ENCODE measurements at places on chromosomes 1 and 21.
A peak's percentile ranks its signal among the peaks of the same experiment; 100 is the strongest.

DNA sequence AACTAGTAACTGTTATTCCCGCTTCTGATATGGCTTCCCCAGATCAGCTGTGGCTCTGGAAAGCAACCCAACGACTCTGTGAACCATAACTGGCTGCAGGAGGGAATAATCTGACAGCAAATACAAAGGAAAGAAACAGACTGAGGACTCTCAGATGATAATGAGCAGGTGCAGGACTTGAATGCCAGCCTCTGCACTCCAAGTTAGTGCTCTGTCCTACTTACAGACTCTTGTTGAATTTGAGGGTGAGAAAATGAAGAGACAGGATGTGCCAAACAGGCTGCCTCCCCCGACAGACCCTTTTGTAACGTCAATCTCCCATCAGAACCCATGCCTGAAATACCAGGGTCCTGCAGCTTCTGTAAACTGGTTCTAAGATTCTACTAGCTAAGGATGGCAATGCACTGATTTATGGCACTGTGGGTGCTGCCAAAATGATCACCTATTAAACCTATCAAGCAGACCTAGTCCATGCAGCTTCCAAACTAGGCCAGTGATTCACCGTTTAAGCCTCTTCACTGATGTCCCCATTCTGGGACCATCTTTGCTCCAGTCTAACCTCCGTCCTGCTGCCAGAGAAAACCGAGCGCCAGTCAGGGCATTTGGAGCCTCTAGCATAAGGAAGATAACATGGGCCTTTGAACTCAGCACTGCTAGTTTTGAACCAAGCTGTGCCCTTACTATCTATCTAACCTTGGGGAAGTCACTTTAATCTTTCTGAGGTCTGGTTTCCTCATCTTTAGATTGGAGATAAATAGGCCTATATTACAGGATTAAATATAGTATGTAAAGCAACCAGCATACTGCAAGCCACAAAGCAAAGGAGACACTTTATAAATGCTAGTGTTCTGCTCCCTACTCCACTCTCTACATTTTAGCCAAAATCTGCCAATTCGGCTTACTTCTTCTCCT is 4.8 kb downstream of the MKNK1 start:
- no peak for DNase-seq

- no peak for DNase-seq
Measured at GRCh38 chr21:35002879-35003722, 46.0 kb downstream of the RUNX1 start.

DNA sequence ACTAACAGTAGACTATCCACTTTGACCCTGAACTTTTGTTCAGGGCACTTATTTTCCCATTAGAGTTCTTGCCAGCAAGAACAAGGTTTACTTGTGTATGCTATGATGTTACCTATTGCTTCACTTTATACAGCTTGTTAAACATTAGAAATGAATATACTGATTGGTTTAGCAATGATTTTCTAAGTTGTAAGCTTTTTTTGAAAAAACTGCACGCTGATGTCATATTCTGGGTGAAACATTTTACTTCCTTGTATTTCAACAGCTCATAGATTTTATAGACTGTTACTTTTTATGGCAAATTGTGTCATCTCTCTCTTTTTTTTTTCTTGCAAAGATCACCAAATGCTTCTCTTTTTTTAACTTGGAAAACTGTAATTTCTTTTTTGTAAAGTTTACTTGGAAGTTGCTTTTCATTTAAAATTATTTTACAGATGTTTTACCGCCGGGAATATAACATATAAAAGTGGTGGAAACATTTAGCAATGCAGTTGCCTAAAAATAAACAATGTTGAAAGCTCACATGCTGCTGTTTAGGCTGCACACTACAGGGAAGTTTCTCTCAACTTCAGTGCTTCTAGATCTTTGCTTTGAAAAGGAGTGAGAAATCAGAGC is 215.3 kb upstream of the NFIA start:
- no peak for DNase-seq

GRCh38 chr1:115184951-115185331 is 95.6 kb upstream of the TSPAN2 start:
- no peak for DNase-seq

- DNase-seq: no peak
Measured at GRCh38 chr1:94708811-94709210, 111.3 kb upstream of the SLC44A3 start.

- DNase-seq: no peak
Measured at GRCh38 chr1:3654549-3655281, 2.4 kb downstream of the TP73 start.

- DNase-seq: no peak
Measured at GRCh38 chr1:61490924-61491323, 234.0 kb downstream of the TM2D1 start.

- no peak for DNase-seq
Measured at GRCh38 chr1:170225781-170226530, 80.2 kb downstream of the NTMT2 start.

DNA sequence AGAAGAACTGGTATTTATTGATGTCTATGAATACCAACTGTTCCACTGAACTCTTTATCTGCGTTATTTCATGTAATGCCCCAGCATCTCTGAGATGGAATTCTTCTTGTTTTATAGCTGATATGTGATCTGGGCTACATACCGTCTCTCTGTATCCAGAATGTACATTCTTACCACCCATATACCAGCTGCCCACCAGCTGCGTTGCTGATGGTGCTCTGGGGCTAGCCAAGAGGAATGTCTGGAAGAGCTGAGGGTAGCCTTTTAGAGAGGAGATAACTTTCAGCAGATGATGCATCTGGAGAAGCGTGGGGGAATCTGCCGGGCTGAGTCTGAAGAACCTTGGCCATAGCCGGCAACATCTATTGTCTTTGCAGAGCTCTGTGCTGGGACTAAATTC is 137.5 kb downstream of the RYR2 start:
- no peak for DNase-seq

- DNase-seq: no peak
Measured at GRCh38 chr21:42314616-42315295, 453 bp downstream of the TFF3 start.

- no peak for DNase-seq
Measured at GRCh38 chr1:60950224-60951063, 131.9 kb upstream of the NFIA start.

GRCh38 chr21:46154155-46154954 is 1.0 kb downstream of the FTCD start:
- DNase-seq: peak; percentile 81

DNA sequence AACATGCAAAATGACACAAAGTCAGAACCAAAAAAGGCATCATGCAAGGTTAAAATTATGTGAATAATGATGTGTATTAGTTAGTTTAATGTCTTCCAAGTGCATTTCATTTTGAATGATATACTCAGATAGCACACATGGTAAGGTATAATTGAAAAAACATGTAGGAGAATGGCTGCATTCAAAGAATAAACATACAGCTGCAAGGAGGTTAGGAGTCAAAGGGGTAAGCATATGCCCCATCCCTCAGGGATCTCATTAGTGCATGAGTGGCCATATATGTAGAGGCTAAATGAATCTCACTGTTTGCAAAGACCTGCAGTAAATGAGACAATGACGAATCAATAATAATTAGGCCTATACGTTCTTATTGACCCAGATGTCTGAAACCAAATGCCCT is 179.7 kb upstream of the HOOK1 start:
- no peak for DNase-seq

- no peak for DNase-seq
Measured at GRCh38 chr1:59331686-59332620, 35.1 kb downstream of the FGGY start.

GRCh38 chr1:17581389-17582123 is 42.1 kb downstream of the ARHGEF10L start:
- peak; percentile 84 for DNase-seq

DNA sequence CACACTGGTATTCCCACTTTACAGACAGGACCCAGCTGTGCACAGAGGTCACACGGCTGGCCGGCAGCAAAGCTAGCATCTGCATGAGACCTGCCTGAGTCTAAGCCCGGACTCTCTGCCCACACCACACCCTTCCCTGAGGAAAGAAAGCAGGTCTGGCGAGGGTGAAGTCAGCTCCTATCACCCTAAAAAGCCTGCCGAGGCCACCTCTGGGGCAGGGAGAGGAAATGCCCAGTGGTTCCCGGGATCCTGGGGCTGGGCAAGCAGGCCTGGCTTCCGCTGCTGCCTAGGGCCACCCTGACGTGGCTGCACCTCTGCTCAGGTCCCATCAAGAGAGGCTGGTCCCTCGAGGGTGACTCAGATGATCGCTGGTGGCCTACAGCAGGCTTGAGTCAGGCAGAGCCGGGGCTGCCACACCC is 42.2 kb downstream of the RAP1GAP start:
- no peak for DNase-seq

GRCh38 chr1:165228111-165228655 is 128.3 kb downstream of the LMX1A start:
- no peak for DNase-seq

DNA sequence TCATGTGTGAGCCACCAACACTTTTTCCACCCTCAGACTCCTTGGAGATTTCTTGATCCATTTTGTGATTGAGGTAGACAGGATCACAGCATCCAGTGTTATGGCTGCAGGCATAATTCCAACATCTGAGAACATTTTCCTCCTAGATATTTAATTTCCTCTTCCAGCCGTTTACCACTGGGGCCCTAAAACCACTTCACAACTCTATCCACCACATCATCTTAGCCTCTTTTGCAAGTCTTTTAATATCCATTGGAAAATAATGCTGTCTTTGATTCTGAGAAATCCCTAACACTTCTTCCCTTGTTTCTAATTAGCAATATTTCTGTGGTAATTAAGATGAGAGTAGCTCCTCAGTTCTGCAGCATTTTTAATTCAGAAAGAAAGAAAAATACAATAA is 190.1 kb downstream of the TNR start:
- DNase-seq: no peak

- no peak for DNase-seq
Measured at GRCh38 chr1:196114193-196114592, 494.0 kb downstream of the KCNT2 start.

- DNase-seq: no peak
Measured at GRCh38 chr1:54024358-54024757, 6.4 kb upstream of the LDLRAD1 start.

DNA sequence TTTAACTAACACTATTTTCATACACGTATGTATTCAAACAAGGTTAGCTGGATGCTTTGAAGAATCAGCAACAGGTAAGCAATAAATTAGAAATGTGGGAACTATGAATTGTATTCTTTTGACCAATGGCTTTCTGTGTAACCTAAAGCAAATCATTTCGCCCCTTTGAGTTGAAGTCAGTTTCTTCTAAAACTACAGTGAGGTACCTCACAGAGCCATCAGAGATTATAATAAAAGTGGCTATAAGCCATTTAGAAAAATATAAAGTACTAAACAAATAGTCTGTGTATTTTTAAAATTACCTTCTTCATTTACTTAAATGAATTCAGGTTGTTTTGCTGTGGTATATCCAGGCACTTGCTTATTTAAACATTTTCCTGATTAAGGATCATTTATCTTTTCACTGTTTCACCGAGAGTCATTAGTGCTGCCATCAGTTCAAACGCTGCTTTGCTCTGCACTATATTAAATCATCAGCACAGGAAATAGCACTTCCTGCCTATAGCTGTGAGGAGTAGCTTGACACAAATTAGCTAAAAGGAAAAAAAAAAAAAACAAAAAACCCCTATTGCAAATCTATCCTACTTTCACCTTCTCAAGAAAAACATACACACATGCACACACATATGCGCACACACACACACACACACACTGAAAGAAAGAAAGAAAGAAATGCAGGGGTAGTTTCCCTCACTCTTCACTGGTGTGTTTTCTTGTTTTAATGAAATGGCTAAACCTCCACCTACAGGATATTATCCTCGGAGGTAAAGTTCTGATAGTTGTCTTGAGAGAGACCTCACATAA is 39.8 kb upstream of the C1orf105 start:
- DNase-seq: no peak

DNA sequence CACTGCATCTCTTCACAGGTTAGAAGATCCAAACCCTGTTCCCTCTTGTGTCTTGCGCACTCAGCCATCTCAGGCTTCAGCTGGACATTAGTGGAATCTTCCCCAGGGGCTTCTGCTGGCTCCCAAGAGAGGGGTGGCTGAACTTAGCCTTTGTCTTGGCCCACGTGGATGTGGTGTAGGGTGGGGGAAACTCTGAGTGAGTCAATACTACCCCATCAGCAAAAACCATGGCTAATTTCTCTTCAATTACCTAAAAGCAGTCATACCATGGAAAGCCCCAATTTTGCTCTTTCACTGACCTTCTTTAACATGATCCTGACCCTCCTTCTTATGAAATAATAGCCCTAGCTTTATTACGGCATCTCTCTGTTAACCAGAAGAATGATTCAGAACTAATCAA is 72.5 kb upstream of the RAB3GAP2 start:
- DNase-seq: no peak

DNA sequence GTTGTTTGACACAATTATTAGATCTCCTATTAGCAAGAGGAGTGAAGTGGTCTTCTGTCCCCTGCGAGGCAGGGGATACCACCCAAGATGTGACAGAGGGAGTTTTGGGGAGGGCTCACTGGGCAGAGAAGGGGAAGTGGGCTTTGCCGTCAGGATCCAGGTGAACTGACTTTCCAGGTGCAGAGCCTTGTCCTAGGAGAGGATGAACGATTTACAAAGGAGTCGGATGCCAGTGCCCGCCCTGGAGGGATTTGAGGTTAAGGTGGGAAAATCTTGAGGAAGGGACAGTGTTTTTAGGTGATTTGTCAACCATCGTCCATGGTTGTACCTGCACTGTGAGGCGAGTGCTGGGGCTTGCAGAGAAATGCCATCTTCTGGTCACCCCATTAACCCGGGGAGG is 201.0 kb downstream of the CAMTA1 start:
- no peak for DNase-seq

- DNase-seq: no peak
Measured at GRCh38 chr1:21655748-21656147, 13.4 kb downstream of the RAP1GAP start.

GRCh38 chr1:64098846-64099582 is 104.4 kb upstream of the UBE2U start:
- DNase-seq: no peak

DNA sequence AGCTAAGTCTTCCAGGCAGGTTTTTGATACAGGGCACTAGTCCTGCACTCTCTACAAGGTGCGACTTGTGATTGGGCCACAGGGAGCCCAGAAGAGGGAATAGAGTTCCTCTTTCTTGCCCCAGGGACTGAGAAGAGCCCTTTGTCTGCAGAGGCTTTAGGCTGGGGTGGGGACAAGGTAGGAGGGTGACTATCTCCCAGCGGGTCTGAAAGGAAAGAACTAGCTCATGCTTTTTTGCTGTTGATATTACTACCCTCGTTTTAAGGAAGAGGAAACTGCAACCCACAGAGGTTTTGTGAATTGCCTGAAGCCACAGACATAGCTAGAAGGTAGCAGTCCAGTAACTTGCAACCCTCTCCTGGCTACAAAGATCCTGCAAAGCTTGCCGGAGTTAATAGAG is 615.2 kb downstream of the MATN1 start:
- no peak for DNase-seq

- DNase-seq: no peak
Measured at GRCh38 chr1:167206166-167206835, 14.4 kb upstream of the POU2F1 start.

- no peak for DNase-seq
Measured at GRCh38 chr1:52239708-52240001, 97.8 kb downstream of the ZFYVE9 start.

- DNase-seq: no peak
Measured at GRCh38 chr1:210362526-210362925, 33.8 kb downstream of the HHAT start.

GRCh38 chr1:227521782-227522181 is 41.6 kb upstream of the ZNF678 start:
- no peak for DNase-seq

GRCh38 chr1:54275349-54275748 is 75.4 kb downstream of the MRPL37 start:
- peak; percentile 92 for DNase-seq

GRCh38 chr1:184825571-184825970 is 70.9 kb upstream of the EDEM3 start:
- DNase-seq: no peak
